NCI-H774 (cell line): ENCODE measurements at places on chromosomes 6 and 20.

- no peak for DNase-seq
Observed at GRCh38 chr6:149065121-149065520, 252.4 kb upstream of the TAB2 start.

GRCh38 chr6:161743509-161744178, 469.8 kb upstream of the AGPAT4 start:
- no peak for DNase-seq

- peak; percentile 81 for DNase-seq
Observed at GRCh38 chr6:109296452-109296851, 85.8 kb downstream of the CD164 start.

DNA sequence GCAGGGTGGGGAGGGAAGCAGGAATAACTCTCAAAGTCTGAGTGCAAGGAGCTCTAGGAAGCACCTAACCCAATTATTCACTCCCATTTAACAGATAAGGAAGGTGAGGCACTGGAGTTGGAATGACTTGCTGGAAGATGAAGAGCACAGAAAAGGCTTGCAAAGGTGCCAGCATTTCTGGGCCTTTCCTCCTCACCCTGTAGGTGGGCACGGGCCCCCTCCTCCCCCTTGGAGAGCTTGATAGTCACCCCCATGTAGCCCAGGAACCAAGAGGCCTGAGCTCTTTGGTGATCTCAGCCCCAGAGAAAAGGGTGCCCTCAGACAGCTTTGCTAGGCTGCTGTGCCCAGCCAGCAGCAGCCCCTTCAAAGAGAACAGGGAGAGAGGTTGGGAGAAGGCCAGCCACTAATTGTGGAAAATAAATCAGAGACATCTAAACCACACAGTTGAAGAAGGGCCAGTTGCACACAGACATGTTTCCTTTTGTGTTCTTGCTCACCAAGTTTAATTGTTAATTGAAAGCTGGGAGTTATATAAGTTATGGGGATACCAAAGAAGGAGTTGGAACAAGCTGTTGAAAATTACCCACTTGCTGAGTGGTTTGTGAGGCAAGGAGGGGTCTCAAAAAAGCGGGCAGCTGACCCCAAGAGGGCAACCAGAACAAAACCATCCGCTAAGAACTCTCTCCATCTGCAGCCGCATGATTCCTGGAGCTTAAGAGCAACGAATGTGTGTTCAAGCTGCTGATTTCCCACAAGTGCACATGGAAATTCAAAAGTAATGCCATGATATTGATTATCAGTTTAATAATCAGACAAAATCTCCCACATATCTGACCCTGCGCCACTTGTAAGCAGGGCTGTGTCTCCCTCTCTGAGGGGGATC, 77.0 kb downstream of the MRPL14 start:
- no peak for DNase-seq

DNA sequence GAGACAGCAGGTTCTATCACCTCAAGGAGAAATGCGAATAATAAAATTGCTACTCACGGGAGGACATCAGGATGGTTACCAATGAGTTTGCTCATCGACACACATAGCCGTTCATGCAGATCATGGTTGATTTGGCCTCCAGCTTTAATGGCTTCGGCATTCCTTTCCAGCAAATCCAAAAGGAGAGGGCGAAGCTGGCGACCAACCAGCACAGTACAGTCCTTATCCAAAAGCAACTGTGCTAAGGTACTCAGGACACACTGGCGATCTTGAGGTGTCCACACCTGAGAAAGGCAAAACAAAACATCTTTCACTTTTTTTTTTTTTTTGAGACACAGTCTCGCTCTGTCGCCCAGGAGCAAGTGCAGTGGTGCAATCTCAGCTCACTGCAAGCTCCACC, 16.3 kb downstream of the MDN1 start:
- no peak for DNase-seq

DNA sequence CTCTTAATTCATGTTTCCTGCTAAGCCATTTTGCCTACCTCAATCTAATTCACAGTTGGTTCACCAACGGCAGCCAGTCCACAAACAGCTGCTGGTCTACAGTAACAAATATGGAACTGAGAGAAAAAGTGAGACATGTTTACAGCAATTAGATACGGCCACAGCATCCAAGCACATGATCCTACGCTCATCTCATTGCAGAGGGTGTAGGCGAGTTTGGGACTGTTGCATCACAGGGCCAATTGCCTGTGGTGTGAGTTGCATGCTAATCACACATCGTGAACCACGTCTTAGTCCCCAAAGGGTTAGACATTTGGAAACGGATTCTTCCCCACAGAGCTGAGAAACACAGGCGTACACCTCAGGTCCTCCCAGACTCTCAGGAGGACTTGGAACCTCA, 166.9 kb downstream of the EYA2 start:
- no peak for DNase-seq

DNA sequence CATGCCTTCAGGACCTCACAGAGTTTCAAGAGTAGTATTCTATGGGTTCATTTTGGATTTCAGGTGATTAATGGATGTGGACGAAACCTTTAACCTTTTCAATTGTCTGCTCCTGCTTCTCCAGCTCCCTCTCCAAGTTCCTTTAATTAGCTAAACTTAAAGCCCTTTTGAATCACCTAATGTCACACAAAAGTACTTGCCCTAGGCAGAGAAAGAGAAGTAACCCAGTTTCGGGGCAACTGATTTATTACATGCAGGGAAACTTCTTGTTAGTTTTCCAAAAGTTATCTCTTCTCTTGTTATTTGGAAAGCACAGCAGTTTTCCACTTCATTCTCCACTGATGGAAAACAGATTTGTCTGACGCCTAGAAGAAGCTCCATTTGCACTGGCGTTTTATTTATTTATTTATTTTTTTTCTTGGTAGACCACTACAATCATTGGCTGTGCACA, 407.7 kb upstream of the JARID2 start:
- DNase-seq, result no peak
